Kidney (tissue), 22 donors: ENCODE measurements at places on chromosomes 5 and 9. TPM values are rescaled to one million over a fixed set of nuclear protein-coding genes. Genes with fewer than 3 reads are reported as not detected.

DNA sequence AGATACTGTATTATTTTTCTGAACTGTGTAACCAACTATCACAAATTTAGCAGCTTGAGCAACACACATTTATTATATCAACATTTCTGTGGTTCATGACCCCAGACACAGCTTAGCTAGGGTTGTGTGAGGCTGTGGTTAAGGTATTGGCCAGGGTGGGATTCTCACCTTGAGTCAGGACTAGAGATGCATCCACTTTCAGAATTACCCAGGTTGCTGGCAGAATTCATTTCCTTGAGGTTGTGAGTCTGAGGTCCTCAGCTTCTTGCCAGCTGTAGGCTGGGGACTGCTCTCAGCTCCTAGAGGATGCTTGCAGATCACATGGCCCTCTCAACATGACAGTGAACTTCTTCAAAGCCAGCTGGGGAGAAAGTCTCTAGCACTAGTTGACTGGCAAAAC, 122.5 kb upstream of the RASGRF2 start:
- no peak for DNase-seq

- DNase-seq, result no peak
Observed at GRCh38 chr5:122719991-122720746, 54.7 kb upstream of the SNX2 start.

DNA sequence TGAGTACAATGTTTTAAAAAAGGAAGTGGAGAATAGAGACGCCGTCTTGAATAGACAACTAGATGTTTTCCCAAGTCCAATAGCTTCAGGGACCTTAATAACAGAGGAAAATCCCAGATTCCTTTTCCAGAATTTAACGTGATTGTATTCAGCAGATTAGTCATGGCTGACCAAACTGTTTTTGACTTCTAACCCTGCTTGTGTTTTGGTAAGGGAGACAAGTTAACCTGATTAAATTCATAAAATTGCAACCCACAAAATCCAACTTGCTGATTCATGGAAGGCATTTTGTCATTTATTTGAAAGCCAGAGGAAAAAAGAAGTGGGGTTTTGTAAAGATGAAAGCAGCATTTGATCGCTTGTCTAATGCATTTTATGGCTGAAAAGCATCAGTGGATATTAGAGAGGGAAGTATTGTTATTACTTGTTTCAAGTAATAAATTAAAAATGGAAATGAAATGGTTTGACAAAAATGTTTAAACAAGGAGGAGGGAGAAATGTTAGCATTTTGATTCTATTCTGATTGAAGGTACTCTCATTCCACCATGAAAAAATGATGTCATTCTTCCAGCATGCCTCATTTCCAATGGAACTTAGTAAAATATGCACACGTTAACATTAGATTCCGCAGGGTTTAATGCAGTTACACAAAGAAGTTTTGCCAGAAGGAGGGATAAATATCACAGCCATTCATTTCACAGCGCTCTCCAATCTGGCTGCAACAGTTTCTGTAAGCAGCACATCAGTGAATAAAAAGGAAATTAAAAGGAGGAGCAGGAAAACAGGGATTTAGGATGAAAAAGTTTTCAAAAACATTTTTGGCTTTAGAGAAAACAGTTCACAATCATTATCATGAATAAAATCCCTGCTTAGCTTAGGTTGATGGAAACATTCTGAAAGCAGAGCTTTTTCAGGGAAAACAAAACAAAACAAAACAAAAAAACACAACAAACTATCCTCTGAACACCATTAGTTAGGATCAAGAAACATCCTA, 314.7 kb downstream of the PRR16 start:
- DNase-seq, result peak; percentile 2

Gene SPINK4
- not detected for total RNA-seq

DNA sequence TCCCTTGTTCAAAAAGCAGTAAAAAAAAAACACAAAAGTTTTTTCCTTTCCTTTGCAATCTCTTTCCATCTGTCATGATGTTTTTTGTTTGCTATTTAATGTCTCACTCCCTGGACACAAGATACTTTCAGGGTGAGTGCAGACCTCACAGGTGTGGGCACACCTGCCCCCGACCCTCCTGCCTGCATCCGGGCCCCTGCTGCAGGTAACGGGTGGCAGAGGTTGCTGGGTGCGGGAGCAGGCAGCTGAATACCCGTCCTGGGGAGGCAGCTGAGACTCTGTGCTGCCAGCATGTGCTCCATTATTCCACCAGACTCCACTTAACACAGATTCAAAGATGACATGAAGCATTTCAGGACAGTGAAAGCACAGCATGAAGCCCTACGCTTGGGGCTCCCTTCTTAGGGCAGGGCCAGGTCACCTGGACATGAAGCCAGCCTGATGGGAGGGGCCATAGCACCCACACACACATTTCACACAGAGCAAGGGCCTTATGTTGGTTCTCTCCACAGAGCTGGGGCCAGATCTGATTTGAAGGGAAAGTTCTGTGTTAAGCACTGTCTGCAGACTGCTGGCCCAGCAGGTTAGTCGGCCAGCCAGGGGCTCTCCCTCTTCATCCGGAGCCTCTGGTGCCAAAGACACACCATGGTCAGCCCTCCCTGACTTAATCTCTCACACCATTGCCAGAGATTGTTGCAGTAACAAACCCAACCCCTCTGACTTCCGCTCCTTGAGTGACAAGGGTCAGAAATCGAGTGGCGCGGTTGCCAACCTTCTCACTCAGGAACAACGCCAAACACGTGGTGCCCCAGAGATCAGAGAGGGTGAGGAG, 13.0 kb downstream of the NEK6 start:
- no peak for DNase-seq

GRCh38 chr9:93677048-93677571, 100.7 kb downstream of the PHF2 start:
- no peak for DNase-seq

DNA sequence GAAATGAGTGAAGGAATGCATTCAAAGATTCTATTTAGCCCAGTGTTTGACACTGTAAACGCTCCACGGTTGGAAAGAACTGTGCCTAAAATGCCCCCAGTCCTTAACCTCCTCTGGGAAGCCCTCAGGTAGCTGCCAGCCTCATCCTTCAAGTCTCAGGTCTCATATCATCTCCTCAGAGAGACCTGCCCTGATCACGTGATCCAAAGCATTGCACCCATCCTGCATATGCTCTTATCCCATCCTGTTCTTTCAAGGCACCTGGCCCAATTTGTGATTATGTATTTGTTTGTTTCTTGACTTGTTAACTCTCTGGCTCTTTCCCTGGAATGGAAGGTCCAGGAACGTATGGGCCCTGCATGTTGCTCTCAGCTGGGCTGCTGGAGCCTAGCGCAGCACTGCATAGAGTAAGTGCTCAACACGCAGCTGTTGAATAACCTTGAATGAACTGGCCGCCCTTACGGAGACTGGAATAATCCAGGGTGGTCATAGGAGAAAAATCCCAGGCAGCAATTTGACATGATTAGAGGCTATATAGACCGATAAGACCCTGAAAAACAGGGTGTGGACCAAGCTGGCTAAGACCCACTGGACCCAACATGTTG, 8.7 kb downstream of the C1QTNF2 start:
- no peak for DNase-seq

GRCh38 chr5:39177631-39177964, 41.8 kb downstream of the FYB1 start:
- DNase-seq, result no peak

Gene ACOT12
- total RNA-seq, result not detected

- DNase-seq, result peak; percentile 67
Observed at GRCh38 chr5:76641514-76642120, 18.4 kb upstream of the F2RL2 start.

DNA sequence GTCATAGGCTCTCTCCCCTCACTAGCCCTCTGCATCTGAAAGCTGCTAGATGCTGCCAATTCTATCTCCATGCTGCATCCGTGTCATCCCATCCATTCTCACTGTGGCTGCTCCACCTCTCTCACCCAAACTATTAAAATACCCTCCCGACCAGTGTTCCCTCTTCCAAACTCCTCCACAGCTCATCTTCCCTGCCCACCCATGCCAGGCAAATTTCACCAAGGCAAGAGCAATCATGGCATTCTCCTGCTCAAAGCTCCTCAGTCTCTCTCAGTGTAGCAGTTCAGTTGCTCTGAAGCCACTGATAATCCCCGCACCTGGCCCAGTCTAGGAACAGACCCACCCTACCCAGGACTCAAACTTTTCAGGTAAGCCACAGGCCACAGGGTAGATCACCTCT, 48.4 kb downstream of the SPOCK1 start:
- no peak for DNase-seq

Gene MYOT
- total RNA-seq, result 0.94 TPM

- DNase-seq, result no peak
Observed at GRCh38 chr5:35461530-35461929, 156.1 kb upstream of the SPEF2 start.

Gene PCDHA4
- total RNA-seq, result 4.1 TPM

DNA sequence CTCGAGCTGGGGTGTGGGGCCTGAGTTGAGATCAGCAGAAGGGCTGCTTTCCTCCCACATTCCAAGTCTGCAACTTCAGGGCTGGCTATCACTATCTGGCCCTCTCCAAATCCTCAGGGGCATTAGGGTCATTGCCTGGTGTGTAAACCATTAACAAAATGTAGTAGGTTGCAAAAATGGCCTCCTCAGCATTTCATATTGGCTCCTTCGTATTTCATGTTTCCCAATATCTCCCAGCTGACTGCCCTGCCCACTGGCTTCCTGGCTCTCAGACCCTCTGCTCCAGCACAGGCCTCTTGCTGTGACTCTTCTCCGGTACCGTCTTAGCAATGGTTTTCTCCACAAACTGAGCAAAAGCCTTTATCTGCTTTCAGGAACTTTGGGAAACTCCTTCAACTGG, 113.8 kb downstream of the GADD45G start:
- DNase-seq, result no peak

- no peak for DNase-seq
Observed at GRCh38 chr9:37371565-37372464, 50.7 kb upstream of the GRHPR start.
